ENCODE measurements at places on chromosomes 7 and 10. TPM values are rescaled to one million over a fixed set of nuclear protein-coding genes. Genes with fewer than 3 reads are reported as not detected.

OR2A42 gene
- 0.09 TPM for total RNA-seq

RADIL gene
- 42.8 TPM for total RNA-seq

MYO1G gene
- total RNA-seq, result 28.4 TPM

DNA sequence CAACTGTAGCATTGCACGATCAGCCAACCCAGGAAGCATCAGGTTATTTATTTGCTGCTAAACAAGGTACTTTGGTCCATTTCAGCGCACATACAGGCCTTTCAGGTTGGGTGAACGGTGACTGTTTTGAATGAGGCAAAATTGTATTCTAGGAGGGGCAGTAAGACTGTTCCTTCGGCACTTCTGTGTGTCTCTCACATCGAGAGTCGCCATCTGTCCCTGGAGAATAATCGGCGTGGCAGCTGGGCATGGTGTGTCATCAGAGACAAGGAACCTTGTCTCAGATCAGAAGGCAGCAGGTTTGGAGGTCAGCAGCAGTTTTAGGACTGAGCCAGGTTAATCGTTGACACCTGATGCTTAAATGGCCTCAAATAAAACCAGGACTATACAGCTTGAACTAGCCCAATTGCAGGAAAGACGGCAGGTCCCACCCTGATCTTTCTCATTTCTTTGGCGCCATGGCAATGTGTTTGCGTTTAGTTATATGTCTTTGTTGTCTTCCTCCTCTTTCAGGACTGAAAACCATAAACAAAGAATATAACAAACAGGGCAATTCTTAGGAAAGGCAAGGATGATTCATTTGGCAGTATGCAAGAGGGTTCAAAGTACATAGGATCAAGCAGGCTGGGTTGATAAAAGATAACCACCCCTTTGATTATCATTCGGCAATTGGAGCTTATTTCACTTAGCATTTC lies 92.0 kb upstream of the PRR15 start:
- H3K27ac ChIP-seq, result no peak overlapping the region
- no peaks in the 10 kb centered on the region for H3K36me3 ChIP-seq
- H3K4me1 ChIP-seq, result no peaks in the 10 kb centered on the region
- DNase-seq, result no peak
- no peak overlapping the region for H3K4me3 ChIP-seq
- no peaks in the 10 kb centered on the region for H3K27me3 ChIP-seq

- H3K4me1 ChIP-seq, result no peaks in the 10 kb centered on the region
- no peaks in the 10 kb centered on the region for H3K36me3 ChIP-seq
- DNase-seq, result no peak
Observed at GRCh38 chr7:45435131-45435530, 139.0 kb upstream of the ADCY1 start.
